ENCODE measurements at places on chromosomes 2 and 18.

GRCh38 chr2:236434593-236434992 is 135.0 kb upstream of the ACKR3 start:
- no peak for DNase-seq

- DNase-seq, result no peak
Measured at GRCh38 chr2:180319586-180320405, 312.7 kb upstream of the CWC22 start.

DNA sequence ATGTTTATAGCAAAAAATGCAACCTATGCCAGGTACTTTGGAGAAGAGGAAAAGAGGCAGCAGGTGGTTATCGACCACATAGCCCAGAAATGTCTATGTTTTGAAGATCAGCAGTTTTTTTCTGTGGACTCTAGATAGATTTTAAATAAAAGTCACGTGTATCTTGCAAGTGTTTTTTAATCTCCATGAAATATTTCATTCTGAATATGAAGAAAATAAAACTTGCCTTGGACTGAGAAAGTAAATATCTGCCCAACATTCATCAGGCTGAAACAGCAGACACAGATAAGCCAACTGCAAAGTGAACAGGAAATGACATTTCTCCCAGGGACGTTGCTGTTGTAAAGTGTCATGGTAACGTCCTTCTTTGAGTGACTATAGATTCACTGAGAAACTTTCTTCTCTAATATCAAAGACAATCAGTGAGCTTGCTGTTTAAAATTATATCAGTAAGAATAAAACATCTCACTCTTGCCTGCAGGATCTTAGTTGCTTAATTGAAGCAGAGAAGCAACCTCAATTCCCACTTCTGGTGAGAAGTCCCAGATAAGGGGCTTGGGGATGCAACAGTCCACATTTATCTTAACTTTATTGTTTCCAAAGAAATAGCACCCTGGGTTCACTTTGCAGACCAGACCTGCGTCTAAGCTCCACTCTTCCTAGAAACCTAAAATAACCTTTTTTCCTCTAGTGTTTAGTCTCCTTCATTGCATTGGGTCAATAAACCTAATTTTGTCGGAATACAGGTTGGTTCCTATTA is 6.3 kb downstream of the MYOM1 start:
- DNase-seq, result no peak

GRCh38 chr2:203326356-203326755 is 1.8 kb upstream of the ABI2 start:
- DNase-seq, result no peak

DNA sequence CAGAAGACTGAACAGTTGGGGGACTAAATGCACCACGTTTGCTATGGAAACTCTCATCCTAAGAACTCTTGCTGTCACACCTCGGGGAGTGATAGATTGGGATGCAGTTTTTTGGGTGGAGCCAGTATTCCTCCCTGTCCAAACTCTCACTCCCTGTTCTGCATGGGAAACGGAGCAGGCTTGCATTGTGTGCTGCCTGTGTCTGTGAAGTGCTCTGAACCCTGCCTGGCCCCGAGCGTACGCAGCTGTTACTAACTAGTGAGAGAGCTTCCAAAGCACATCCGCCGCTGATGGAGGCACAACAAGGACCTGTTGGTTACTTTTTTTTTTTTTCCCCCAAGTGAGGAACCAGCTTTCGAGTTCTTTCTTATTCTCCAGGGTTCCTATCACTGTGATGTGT is 195.5 kb downstream of the ANAPC1 start:
- DNase-seq, result no peak

DNA sequence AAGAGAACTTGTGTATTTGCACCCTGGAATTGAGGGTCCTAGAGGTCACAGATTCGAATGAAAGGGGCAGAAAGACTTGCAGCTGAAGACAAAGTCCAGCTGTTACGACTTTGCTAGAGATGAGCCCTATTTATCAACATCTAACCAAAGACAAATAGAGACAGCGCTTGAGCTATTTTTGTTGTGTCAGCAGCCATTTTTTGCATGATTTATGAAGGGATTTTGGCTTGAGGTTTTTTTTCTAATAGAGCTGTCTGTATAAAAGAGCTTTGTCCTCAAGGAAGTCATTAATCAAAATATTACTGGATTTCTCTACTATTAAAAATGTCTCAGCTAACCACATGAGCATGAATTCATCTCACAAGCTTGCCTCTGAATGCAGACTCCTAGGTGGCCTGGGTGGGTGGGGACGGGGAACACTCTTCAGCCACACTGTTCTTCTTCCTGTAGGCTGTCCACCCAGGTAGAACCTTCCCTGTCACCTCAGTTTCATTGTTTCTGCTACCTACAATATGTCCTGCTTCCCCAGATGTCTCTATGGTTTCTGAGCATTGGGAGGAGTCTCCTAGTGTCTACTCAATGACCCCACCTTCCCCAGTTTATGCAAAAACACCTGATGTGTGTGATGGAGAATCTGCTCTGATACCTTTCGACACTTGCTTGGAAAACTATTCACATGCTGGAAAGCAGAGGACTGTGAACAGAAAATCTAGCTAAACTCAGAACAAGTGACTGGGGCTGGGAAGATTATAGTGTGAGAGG is 7.2 kb upstream of the CD226 start:
- no peak for DNase-seq

- DNase-seq, result no peak
Measured at GRCh38 chr2:117963446-117963845, 50.4 kb downstream of the CCDC93 start.

GRCh38 chr2:23385351-23385747 is 370 bp downstream of the KLHL29 start:
- DNase-seq, result peak; percentile 52

- no peak for DNase-seq
Measured at GRCh38 chr18:43751203-43751602, 473.9 kb upstream of the SYT4 start.

GRCh38 chr2:75494137-75494769 is 66.5 kb downstream of the EVA1A start:
- DNase-seq, result no peak

- DNase-seq, result no peak
Measured at GRCh38 chr2:220935789-220936321, 636.2 kb downstream of the EPHA4 start.

GRCh38 chr2:240437551-240437860 is 2.0 kb downstream of the GPC1 start:
- no peak for DNase-seq

DNA sequence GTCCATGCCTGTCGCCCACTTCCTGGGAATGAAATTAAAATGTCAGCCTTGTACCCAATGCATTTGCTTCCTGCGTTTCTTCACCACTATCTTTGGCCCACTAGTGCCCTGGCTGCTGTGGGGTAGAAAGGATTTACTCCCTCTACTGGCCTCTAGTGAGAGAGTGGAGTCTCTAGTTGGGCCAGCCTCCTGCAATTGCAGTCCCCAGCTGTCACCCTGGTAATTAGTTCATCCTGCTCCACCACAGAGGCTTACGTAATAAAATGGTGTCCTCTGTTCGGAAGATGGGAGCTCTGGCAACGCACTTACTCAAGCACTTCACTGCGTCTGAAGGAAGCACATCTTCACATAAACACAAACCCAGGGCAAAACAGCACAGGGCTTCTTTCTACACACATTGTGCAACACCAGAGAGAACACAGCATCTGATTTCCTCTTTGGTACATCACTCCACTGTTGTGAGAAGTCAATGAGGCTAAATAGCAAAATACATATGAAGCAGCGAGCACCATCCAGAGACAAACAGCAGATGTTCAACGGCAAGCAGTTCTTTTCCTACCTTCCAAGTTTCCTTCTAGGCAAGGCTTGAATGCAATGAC is 274.6 kb downstream of the LRATD1 start:
- no peak for DNase-seq

DNA sequence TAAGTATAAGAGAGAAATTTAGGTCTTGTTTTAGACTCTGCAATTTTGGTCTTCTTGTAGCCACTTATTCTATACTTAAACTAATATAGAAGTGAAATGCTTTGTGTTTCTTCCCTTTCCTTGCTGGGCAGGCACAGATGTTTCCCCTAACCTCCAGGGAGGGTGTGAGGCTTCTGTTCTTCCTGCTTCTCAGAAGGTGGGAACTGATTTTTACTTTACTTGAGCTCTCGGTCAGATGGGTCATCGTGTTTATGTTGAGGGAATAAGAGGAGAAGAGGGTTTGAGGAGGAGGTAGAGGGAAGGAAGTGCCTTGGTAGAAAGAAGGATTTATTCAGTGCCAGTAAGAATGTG is 92.5 kb upstream of the CXCR4 start:
- no peak for DNase-seq

GRCh38 chr18:36309436-36310391 is 12.2 kb downstream of the FHOD3 start:
- no peak for DNase-seq

DNA sequence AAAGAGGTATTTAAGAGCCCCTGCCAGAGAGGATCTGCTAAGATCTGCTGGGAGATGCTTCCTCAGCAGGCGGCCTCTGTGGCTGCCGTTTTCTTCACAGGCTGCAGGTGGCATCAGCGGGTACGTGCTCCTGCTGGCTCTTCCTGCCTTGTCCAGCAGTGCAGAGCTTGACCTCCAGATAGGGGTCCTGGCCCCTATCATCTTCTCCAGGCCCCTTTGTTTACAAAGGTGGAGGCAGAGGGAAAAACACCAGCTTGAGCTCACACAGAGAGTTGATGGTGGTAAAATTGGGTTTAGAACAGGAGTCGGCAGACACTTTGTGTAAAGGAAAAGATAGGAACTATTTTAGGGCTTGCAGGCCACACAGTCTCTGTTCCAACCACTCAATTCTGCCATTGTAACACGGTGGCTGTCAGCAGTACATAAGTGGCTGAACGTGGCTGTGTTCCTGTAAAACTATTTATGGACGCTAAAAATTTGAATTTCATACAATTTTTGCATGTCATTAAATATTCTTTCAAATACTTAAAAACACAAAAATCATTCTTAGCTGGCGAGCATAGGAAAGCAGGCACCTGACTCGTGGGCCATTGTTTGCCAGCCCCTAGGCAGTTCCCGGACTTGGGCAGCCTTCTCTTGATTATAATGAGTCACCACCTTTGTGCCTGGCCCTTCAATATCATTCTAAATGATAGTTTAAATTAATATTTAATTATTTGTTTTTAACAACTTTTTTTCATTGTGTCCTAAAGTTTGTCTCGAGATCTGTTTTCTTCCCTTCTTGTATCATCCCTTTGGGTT is 98.2 kb upstream of the B3GNT7 start:
- peak; percentile 54 for DNase-seq

DNA sequence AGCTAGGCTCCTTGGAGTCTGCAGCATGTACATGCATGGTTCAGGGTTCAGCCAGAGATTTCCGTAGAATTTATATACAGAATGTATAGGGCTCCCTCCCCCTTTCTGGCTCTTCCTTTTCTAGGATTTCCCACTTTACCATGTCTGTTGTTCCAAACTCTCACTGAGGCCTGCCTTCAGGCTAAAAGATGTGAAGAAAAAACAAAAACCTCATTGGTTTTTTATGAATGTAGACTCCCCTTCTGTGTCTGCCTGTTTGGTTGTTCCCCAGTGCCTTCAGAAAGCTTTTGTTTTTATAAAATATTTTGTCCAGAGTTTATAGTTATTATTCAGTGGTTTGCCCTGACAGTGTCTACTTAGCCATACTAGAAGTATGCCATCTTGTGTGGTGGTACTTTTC is 3.6 kb downstream of the NDUFV2 start:
- no peak for DNase-seq

DNA sequence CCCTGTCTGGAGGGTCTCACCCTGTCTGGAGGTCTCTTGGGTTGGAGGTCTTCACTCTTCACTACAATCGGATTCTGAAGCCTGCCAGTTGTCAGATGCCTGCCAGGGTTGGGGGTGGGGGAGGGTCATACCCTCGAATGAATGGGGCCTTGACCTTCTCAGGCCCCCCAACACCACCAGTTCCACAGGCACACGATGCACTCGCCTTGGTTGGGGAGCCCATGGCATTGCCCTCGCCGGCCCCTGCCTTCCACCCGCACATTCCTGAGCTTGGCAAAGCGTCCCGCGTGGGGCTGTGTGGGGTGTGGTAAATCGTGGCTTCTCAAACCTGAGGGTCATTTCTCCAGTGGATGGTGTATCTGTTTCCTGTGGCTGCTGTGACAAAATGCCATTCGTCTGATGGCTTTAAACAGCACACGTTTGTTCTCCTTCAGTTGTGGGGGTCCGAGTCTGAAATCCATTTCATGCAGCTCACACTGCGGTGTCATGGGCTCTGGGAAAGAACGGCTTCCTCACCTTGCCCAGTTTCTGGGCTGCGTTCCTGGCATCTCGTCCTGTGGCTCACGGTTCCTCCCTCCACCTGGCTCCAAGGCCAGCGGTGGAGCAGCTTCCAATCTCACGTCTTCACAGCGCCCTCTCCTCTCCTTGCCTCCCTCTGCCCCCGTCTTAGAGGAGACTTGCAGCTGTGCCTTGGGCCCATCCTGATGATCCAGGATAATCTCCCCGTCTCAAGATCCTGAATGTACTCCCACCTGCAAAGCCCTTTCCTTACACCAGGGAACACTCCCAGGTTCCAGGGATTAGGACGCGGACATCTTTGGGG is 38.0 kb upstream of the HPCAL1 start:
- DNase-seq, result no peak
